NCI-H524 (cell line): ENCODE measurements at places on chromosomes 3 and 15.

GRCh38 chr3:71584394-71585011, 975 bp upstream of the FOXP1 start:
- DNase-seq, result peak; percentile 76

GRCh38 chr3:129577366-129577765, 29.1 kb downstream of the PLXND1 start:
- DNase-seq, result peak; percentile 79

DNA sequence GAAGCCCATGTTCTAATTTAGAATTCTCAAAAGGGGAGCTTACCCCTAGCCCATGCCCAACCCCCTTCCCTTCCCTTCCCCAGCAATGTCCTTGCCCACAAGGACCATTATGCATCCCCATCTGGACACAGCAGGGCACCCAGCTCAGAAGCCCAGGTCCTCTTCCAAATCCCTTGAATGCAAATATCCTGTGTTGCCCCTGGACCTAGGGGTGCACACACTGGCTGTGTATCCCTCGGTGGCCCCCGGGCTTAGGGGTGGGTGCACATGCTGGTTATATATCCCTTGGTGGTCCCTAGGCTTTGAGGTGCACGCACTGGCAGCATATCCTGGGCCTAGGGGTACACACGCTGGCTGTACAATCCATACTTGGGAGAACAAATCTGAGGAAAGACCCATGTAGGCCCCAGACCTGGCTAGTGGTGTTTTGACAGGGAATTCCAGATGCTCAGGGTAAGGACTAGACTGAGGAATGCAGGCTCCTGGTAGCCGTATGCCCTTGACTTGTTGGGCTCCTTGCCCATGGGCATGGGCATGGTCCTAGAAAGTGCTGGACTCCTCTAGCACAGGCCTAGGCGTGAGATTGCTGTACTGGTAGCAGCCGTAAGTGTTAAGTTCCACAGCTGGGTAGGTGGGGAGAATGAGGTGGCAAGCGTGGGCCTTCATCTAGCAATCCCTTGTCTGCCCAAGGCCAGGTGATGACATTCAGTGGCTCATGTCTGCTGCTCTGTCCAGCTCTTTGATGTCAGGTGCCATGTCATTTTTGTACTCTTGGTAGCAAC, 222.4 kb downstream of the OPA1 start:
- peak; percentile 15 for DNase-seq

- DNase-seq, result no peak
These were observed 46.1 kb downstream of the METTL6 start for GRCh38 chr3:15380980-15381890.

DNA sequence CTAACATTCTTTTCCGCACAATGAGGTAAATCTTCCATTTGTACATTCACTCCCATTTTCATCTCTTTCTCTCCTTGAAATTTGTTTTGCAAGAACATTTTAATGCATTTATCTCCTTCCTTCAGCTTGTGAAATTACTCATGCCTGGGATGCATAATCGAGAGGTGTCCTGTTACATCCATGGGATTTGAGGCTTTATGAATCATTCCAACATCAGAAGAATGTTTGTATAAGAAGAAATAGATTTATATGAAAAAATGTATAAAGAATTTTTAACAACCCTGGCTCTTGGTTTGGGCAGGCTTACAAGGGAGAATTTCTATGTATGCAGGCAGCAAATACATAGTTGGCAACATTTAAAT, 93.2 kb upstream of the MBNL1 start:
- no peak for DNase-seq

DNA sequence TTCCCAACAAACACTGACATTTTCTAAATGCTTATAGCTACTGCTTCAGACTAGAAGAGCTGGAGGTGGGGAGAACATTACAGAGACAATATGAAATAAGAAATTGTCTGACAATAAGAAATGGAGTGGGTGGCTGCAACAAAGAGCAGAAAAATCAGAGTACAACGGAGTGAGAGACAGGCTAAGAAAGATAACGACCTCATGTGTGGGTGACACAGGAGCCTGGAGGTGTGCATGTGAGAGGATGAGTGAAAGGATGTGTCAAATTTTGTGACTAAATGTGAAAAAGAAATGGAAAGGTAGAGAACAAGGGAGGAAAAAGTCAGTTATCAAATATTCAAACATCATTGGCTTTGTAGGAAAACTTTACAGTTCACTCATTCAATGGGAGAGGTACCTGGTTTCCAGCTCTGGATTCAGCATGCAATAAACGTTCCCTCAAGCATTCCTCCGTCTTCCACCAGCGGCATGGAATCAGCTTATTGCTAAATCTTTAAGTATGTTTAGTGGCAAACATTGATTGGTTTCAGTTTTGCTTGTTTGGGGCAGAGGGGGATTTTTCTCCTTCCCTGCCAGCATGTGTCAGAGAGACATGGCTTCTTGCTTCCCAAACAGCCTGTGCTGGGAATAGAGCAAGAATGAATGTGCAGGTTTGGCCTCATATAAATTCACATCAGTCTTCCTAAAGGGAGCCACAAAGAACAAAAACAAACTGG, 103.8 kb upstream of the CHRM5 start:
- DNase-seq, result no peak
